ENCODE measurements at places on chromosomes 2 and 18. TPM values are rescaled to one million over a fixed set of nuclear protein-coding genes. Genes with fewer than 3 reads are reported as not detected.

DNA sequence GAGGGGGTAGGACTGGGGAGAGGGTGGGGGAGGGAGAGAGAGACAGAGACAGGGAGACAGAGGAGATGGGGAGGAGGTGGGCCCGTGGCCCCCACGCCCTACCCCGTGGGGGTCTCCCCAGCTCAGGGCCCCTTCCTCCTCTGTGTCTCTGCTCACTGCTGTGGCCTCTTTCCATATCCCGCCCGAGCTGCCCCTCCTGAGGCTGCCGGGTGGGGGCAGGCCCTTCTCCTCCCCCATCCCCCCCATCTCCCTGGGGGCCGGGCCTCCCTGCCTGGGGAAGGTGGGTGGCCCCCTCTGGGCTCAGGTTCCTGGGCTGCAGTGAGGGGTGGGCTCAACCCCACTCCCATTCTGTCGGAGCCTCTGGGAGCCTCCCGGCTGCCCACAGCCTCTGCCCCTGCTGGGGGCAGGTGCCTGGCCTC is 332 bp upstream of the PDCD1 start:
- no peak for DNase-seq

- no peak for DNase-seq
Observed at GRCh38 chr18:44041553-44041952, 639.1 kb upstream of the SETBP1 start.

- DNase-seq = peak; percentile 6
Observed at GRCh38 chr18:42174909-42175308, 219.9 kb downstream of the PIK3C3 start.

- DNase-seq = no peak
Observed at GRCh38 chr18:31740180-31740579, 20.5 kb downstream of the SLC25A52 start.

- DNase-seq = no peak
Observed at GRCh38 chr2:187542123-187542522, 12.1 kb downstream of the TFPI start.

GRCh38 chr18:68696937-68697336 is 18.0 kb downstream of the TMX3 start:
- DNase-seq = no peak

The RAPH1 gene
- 33.5 TPM for polyA plus RNA-seq
